ENCODE measurements at places on chromosomes 7 and 10.

GRCh38 chr7:13077466-13077865, 390.0 kb downstream of the ARL4A start:
- no peak for DNase-seq

DNA sequence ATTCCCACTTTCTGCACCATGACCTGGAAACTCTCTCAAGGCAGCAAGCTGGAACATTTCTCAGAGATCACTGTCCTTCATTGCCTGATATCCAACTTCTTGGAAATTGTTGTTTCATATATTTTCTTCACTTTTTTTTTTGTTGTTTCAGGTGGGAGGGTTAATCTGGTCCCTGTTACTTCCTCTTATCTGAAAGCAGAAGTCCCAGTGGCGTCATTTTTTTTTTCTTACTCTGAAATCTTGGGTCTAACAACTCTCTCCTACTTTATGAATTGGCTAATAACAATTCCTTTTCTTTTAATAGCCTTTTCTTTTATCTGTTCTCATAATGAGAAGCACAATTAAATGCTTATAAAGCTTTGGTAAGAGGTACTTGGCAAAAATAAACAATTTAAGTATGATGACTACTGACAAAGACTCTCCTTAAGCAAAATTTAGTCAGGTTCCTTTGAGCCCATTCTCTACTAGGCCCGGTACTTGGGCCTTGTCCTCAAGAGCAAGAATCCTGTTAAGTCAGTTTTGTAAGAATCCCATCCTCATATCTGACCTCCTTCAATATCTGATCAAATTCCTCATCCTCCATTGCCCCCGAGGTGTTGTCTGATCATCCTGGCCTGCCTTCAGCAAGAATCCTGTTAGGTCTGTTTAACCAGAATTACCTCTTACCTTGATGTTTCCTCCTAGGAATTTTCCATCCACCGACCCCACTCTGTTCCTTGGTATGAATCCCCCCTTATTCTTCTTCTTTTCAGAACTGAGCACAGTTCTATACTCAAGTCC, 11.5 kb upstream of the CC2D2B start:
- DNase-seq = no peak

DNA sequence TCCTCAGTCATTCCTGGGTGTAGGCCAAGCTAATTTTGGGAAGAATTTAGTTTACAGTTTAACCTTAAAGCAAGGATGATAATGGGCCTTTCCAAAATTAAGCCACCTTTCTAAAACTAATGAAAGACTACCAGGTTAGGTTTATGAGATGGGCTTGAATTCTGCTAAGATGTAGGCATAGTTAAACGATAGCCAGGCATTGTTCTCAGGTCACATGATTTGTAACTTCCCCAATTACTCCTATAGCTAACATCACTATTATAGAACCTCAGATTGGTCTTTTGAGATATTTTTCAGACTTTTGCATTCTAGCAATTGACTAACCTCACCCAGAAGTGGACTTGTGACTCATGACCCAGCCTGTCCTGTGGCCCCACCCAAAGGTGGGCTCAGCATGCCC, 7.0 kb upstream of the NUB1 start:
- DNase-seq = no peak

- DNase-seq = no peak
These were observed 451.2 kb downstream of the SEMA3D start for GRCh38 chr7:84735677-84736076.

- DNase-seq = no peak
These were observed 44.6 kb downstream of the HGF start for GRCh38 chr7:81725003-81725811.

GRCh38 chr10:8323428-8324054, 269.1 kb downstream of the GATA3 start:
- DNase-seq = no peak

- no peak for DNase-seq
These were observed 16.8 kb upstream of the SH2D4B start for GRCh38 chr10:80520661-80521470.

DNA sequence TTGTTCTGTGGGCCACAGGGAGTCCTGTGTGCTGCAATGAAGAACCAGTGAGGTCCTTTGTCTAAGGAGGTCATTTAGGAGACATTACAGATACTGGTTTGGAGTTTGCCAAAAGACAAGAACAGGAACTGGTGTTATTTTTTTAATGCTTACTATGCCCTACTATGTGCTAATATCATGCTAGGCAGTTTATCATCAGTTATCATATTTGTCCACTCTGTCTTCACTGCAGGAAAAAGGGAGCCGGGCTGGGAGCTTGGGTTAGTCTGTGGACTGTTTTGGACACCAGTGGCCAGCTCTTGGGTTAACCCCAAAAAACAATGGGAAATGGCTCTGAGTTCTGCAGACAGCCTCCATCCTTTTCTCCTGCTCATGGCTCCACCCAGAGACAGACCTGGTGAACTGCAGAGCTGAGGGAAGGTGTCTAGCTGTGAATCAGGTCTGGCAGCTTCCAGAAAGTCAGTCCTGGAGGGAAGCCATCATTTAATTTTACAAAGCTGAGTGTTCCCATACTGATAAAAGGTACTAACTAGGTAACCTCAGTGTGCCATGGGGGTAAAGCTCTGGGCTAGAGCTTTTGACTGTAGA, 101.2 kb upstream of the ZNF746 start:
- DNase-seq = no peak

DNA sequence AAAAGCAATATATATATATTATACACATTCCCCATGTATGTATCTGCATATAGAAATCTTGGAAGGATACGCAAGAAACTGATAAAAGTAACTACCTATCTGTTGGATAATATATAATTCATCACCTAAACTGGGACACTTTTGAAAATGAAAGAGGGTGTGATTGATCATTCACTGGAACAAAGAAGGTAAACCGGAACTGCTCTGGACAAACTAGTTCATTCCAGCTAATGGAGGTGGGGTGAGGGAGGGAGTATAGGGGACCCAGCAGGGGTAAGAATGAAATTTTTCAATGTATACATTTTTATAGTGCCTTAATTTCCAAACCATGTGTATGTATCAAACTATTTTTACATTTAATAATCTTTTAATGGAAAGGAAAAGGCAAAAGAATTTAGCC, 25.6 kb downstream of the SORBS1 start:
- no peak for DNase-seq

DNA sequence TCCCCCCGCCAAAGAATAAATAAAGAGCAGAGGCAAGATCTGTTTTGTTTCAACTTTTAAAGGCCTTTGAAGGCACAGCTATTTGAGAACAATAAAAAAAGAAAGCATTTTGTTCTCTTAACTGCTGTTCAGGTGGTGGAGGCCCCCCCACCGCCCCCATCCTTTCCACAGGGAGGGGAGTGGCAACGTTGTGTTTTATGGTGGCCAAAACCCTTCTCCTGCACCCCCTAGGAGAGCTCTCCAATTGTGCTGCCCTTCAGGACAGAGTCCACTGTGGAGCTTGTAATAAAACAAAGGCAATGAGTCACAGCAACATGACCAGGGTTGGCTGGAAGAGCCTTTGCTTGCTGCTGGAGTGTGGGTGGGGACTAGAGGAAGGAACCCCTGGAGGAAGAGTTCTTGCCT, 987.9 kb downstream of the KCNMA1 start:
- no peak for DNase-seq

DNA sequence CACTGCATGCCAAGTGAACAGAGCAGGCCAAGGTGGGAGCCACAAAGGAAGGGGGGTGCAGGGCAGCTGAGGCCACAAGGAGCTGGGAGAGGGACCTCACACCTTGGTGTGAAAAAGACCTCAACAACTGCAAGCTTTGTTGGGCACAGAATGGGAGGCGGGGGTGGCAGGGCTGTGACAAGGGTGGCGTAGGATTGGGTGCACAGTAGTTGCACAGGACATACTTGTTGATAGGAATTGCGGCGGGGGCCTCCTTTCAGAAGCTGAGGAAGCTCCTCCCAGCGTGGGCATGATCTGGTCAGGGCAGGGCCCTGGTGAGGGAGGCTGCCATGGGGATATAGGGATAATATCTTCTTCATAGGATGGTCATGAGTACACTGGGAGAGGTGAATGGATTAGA, 25.8 kb downstream of the POLL start:
- DNase-seq = no peak

- DNase-seq = no peak
These were observed 25.4 kb downstream of the RPP38 start for GRCh38 chr10:15122477-15123030.

GRCh38 chr10:49183596-49184542, 4.3 kb downstream of the TMEM273 start:
- no peak for DNase-seq

DNA sequence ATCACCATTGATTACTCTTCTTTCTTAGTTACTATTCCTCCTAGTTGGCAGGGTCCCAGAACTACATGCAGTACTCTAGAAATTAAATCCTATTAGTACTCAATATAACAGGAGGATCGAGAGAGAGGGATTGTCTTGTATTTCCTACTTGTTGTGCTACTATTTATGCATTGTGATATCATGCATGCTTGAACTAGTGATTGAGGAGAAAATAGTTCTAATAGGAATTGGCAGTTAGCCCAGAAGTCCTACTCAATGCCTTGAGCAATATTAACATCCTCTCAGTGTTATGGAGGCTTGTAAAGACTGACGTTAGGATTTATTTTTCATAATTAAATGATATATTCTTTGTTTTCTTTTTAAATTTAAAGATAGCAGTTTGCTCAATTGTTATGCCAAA, 67.4 kb downstream of the FOXP2 start:
- peak; percentile 40 for DNase-seq

GRCh38 chr10:63653747-63654146, 132.5 kb downstream of the REEP3 start:
- DNase-seq = no peak

DNA sequence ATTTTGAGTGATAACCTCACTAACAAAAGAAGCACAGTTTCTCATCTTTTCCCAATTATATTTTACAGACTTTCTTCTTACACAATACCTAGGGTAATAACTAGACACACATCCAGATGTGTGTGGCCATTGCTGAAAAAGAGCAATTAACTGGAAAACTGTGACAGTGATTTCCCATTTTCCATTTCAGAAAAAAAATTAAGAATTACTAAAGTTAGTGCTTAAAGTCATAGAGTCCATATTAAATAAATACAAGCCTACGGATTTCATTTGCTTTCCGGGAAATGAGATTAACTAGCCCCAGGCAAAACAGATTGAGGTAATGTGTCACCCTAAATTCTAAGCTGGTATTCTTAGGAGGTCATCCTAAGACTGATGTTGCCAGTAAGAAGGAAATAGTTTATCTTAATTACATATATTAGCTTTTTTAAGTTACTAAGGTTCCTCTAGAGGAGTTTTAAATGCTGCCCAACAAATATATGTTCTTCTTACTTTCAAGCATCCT, 10.2 kb upstream of the MACC1 start:
- DNase-seq = no peak

DNA sequence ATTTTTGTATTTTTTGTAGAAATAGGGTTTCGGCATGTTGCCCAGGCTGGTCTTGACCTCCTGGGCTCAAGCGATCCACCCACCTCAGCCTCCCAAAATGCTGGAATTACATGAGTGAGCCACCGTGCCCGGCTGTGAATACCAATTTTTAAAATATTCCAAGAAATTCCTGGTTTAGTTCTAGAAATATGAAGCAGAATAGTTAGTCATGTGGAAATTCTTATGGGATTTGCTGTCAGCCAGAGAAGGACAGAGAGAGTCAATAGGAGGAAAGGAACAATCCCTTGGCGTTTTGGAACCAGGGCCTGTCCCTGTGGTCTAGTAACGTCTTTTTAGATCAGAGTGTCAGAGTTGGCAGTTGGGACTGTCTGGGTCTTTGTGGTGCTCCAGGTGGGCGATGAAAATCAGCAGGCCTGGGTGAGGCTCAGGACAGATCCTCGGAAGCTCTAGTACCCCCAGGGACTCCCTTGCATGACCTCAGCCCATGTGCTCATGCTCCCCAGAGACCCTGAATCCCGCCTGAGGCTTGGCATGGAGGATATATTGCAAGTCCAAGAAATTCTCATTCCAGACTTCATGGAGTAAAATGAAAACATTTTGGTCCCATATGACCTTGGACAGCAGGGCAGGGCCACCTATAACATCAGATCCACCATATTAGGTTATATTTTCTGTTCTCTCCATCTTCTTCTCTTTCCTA, 7.8 kb downstream of the NODAL start:
- no peak for DNase-seq

GRCh38 chr7:50534690-50535290, 30.4 kb downstream of the DDC start:
- no peak for DNase-seq

GRCh38 chr10:14815681-14816080, 22.2 kb downstream of the CDNF start:
- no peak for DNase-seq

DNA sequence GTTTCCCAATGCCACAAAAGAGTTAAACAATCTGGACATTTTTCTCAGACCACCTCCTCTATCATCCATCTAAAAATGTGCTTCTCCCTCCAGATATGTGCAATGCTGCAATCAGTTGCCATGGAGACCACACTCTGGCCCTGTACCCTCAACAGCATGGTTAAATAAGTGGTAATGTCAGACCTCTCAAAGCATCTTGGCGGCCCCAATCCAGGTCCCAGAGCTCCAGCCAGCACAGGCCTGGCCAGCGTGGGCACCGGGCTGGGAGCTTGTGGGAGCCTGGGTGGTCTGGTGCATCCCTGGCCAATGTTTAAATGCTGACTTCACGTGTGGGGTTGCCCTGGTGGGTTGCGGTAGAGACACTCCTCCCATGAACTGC, 362.9 kb upstream of the ZNF32 start:
- DNase-seq = no peak

GRCh38 chr7:98810153-98810802, 59.5 kb downstream of the TMEM130 start:
- DNase-seq = no peak

DNA sequence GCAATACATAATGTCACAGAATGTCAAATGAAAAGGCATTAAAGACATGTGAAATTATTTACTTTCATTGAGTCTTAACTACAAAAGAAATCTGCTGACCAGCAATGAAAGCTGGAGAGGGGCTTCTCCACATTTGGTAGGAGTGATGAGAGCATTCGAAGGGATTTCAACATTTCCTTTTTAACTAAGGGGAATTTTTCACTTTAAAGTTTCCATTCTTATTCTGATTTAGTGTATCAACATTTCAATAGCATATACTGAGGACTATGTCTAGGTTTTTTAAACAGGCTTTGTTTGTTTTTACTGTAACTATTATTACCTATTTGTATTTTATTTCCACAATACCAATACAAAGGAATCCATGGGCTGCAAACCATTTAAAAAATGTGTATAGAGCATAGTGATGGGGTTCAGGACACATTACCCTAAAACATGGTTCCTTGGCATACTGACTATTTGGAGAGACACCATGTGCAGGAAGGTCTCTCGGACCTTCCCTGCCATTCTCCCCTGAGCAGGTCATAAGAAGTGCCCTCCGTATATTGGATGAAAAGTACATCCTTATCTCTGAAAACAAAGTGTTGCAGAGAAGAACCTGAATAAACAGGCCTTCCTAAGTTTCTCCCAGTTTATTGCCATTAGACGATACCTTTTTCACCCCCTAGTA, 278.7 kb downstream of the DOCK4 start:
- DNase-seq = no peak

GRCh38 chr10:132912225-132912712, 30.1 kb downstream of the CFAP46 start:
- no peak for DNase-seq

All from NCI-H2029 (cell line).